Hepatocyte (in vitro differentiated cells): ENCODE measurements at places on chromosomes 6 and 20. TPM values are rescaled to one million over a fixed set of nuclear protein-coding genes. Genes with fewer than 3 reads are reported as not detected.
A peak's percentile ranks its signal among the peaks of the same experiment; 100 is the strongest.

Gene CGA
- 35.5 and 43.8 TPM in 2 replicates for total RNA-seq

Gene TPBG
- 24.8 and 32.0 TPM in 2 replicates for total RNA-seq

Gene BCKDHB
- 32.0 and 33.8 TPM in 2 replicates for total RNA-seq

Gene PLCB4
- 11.9 and 15.0 TPM in 2 replicates for total RNA-seq

Gene CLPSL2
- total RNA-seq = not detected in 2 replicates

Gene IRF4
- total RNA-seq = 0.23 and 0.44 TPM in 2 replicates

Gene AVP
- total RNA-seq = 0.67 TPM in 1 of 2 replicates, not detected in the other

Gene DEFB124
- not detected in 2 replicates for total RNA-seq

Gene TAAR5
- not detected in 2 replicates for total RNA-seq

Gene E2F1
- 9.1 and 11.0 TPM in 2 replicates for total RNA-seq

Gene NAA20
- total RNA-seq = 53.6 and 66.1 TPM in 2 replicates

Gene TCP11
- total RNA-seq = not detected in 2 replicates

Gene SLC22A2
- total RNA-seq = 0.43 and 1.2 TPM in 2 replicates

Gene IYD
- 8.5 and 10.0 TPM in 2 replicates for total RNA-seq

Gene SAMD5
- total RNA-seq = 11.2 and 12.6 TPM in 2 replicates

GRCh38 chr20:13059398-13060136 lies 50.8 kb downstream of the SPTLC3 start:
- no peak overlapping the region for H3K27ac ChIP-seq
- H3K4me1 ChIP-seq = no peaks in the 10 kb centered on the region
- no peak overlapping the region for H3K4me3 ChIP-seq
- no peak for DNase-seq
- H3K36me3 ChIP-seq = no peaks in the 10 kb centered on the region

- no peaks in the 10 kb centered on the region for H3K27me3 ChIP-seq
- no peak overlapping the region for H3K4me3 ChIP-seq
- H3K36me3 ChIP-seq = no peaks in the 10 kb centered on the region
- no peak overlapping the region for H3K27ac ChIP-seq
- no peak for DNase-seq
- H3K4me1 ChIP-seq = no peaks in the 10 kb centered on the region
Measured at GRCh38 chr6:18380158-18380836, 6.9 kb upstream of the RNF144B start.

DNA sequence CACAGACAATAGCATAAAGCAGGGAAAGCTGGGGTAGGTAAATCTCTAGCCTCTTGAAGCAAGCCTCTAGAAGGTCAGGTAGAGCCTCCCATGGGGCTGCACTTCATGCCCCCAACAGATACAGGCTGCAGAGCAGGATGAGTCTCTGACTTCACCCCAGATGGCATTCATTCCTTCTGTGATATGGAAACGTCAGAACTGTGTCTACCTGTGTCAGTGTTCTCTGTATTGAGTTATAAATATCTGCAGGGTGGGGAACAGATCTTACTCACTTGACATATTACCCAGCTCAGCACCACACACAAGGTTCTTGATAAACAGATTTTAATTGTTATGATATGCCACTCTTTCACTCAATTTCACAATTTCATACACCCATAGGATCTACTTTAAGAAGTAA lies 2.1 kb downstream of the LGSN start:
- H3K4me1 ChIP-seq = no peaks in the 10 kb centered on the region
- no peak overlapping the region for H3K4me3 ChIP-seq
- H3K36me3 ChIP-seq = no peaks in the 10 kb centered on the region
- H3K27ac ChIP-seq = no peak overlapping the region

- H3K27me3 ChIP-seq = no peaks in the 10 kb centered on the region
- H3K4me1 ChIP-seq = peaks cover 27% of the 10 kb centered on the region
- H3K4me3 ChIP-seq = no peak overlapping the region
- DNase-seq = peak; percentile 84
- peak overlapping the region; percentile 75 for H3K27ac ChIP-seq
- H3K36me3 ChIP-seq = no peaks in the 10 kb centered on the region
Measured at GRCh38 chr6:131954775-131955107, 3.6 kb upstream of the CCN2 start.

GRCh38 chr6:11633741-11634509 lies 96.4 kb downstream of the TMEM170B start:
- H3K36me3 ChIP-seq = no peaks in the 10 kb centered on the region
- H3K27ac ChIP-seq = peak overlapping the region; percentile 61
- DNase-seq = no peak
- no peak overlapping the region for H3K4me3 ChIP-seq

DNA sequence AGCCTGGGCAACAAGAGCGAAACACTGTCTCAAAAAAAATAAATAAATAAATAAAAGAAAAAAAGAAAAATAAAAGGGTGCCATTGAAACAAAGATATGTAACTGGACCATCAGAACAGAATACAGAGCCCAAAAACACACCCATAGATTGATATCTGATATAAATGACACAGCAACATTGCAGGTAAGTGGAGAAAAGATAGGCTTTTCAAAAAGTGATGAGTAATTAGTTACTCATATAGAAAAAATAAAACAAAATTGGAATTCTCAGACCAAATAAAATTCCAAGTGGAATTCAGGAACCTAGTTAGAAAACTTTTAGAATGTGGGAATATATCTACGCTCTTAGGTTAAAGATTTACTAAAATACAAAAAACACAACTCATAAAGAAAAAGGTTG lies 60.6 kb upstream of the CHD6 start:
- DNase-seq = no peak
- no peak overlapping the region for H3K27ac ChIP-seq
- H3K4me3 ChIP-seq = no peak overlapping the region
- H3K36me3 ChIP-seq = no peaks in the 10 kb centered on the region

GRCh38 chr20:20608041-20608440 lies 104.4 kb downstream of the RALGAPA2 start:
- no peaks in the 10 kb centered on the region for H3K27me3 ChIP-seq
- H3K4me1 ChIP-seq = peaks cover 4% of the 10 kb centered on the region
- H3K27ac ChIP-seq = no peak overlapping the region
- H3K4me3 ChIP-seq = no peak overlapping the region

DNA sequence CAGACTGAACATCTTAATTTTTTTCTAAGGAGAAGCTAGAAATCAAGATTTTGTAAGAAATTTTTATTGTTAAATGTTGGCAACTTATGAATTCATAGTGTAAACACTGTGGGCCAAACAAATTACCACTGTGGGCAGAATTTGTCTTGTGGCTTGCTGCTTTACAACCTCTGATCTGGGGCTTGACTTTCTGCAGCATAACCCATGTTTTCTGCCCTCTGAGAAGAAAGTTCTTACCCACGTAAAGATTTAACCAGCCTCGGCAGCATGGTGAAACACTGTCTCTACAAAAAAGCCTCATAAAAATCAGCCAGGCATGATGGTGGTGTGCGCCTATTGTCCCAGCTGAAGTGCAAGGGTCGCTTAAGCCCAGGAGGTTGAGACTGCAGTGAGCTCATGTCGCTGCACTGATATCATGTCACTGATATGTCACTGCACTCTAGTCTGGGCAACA lies 12.9 kb downstream of the ITCH start:
- no peak overlapping the region for H3K4me3 ChIP-seq
- peak overlapping the region; percentile 20 for H3K27ac ChIP-seq
- DNase-seq = peak; percentile 40
- H3K4me1 ChIP-seq = no peaks in the 10 kb centered on the region

- peak within 1 kb of the TSS; percentile 96 for H3K4me3 ChIP-seq
- H3K27me3 ChIP-seq = no peaks in the 10 kb centered on the region
- peak within 1 kb of the TSS; percentile 98 for H3K27ac ChIP-seq
- DNase-seq = peak; percentile 96
- no peaks in the 10 kb centered on the region for H3K36me3 ChIP-seq
Measured at GRCh38 chr20:63955827-63956663, at the start of gene UCKL1. Gene UCKL1, minus strand, starts transcription at chr20:63956416. Its CDS starts 44 bp downstream, at chr20:63956372.

DNA sequence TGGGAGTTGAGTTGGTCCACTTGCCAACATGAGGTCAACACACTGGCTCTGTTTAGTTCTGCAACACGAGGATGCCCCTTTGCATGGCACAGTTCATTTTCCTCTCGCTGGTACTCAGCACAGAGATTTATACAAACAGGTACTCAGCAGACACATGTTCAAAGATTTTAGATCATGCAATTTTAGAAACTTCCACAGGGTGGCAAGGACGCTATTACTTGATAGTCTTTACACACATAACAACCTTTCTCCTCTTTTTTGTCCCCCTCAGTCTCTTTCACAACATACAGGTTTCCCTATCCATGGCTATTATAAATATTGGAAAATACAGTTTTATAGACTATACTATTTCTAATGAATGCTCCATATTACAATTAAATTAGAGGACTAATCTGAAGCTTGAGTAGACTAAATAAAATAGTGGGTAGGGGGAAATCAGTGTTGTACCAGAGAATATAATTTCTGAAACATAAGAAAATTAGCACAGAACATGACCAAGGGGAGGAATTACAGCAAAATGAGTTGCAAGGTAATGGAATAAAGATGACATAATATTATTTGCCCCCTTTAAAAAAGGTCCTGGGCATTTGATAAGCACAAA lies 331.8 kb upstream of the BTBD3 start:
- H3K36me3 ChIP-seq = no peaks in the 10 kb centered on the region
- no peak overlapping the region for H3K27ac ChIP-seq
- H3K4me1 ChIP-seq = no peaks in the 10 kb centered on the region
- peak; percentile 54 for DNase-seq
- H3K4me3 ChIP-seq = no peak overlapping the region

GRCh38 chr6:166313255-166314070 lies 5.3 kb upstream of the PRR18 start:
- H3K4me3 ChIP-seq = no peak overlapping the region
- H3K4me1 ChIP-seq = peaks cover 6% of the 10 kb centered on the region
- no peaks in the 10 kb centered on the region for H3K36me3 ChIP-seq
- DNase-seq = peak; percentile 71

GRCh38 chr20:33863440-33864323 lies 52.5 kb downstream of the CHMP4B start:
- H3K27ac ChIP-seq = no peak overlapping the region
- no peaks in the 10 kb centered on the region for H3K27me3 ChIP-seq
- no peaks in the 10 kb centered on the region for H3K4me1 ChIP-seq

- H3K27me3 ChIP-seq = no peaks in the 10 kb centered on the region
- no peaks in the 10 kb centered on the region for H3K36me3 ChIP-seq
- DNase-seq = no peak
- H3K27ac ChIP-seq = no peak overlapping the region
Measured at GRCh38 chr6:131524695-131525336, 48.2 kb upstream of the ARG1 start.

DNA sequence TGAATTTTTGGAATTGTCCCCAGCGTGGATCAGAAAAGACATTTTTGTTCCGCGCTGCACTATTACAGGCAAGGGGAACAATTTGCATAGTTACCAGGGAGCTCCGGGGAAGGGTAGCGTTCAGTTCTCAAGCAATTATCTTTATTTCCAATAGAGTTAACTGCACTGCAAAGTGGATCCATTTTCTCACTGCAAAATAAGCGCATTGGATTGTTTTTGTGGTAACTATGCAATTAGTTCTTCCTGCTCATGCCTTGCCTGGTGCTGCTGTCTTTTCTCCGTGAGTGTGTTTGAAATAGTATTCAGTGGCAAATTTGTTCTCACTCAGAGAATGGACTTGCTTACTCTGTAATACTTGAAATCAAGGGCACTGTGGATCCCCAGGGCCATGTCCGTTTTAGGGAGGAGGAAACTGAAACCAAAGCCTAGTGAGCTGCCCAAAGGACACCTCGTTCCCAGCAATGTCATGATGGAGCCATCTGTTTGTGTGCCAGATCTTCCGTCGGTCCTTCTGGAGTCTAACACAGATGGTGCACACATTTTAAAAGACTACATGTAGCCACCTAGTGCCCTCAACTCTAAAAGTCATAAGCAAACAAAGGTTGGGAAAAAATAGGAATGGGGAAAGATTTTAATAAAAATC lies 7.4 kb upstream of the PCK1 start:
- no peak overlapping the region for H3K27ac ChIP-seq
- H3K36me3 ChIP-seq = no peaks in the 10 kb centered on the region
- no peaks in the 10 kb centered on the region for H3K27me3 ChIP-seq
- no peaks in the 10 kb centered on the region for H3K4me1 ChIP-seq
- DNase-seq = no peak

GRCh38 chr6:158797331-158798310 lies 21.5 kb downstream of the EZR start:
- peaks cover 53% of the 10 kb centered on the region for H3K4me1 ChIP-seq
- DNase-seq = no peak
- no peaks in the 10 kb centered on the region for H3K36me3 ChIP-seq

GRCh38 chr6:32086661-32087573 lies 22.2 kb downstream of the TNXB start:
- H3K27ac ChIP-seq = peak overlapping the region; percentile 75
- H3K36me3 ChIP-seq = no peaks in the 10 kb centered on the region
- no peaks in the 10 kb centered on the region for H3K27me3 ChIP-seq
- peaks cover 41% of the 10 kb centered on the region for H3K4me1 ChIP-seq
- H3K4me3 ChIP-seq = no peak overlapping the region

DNA sequence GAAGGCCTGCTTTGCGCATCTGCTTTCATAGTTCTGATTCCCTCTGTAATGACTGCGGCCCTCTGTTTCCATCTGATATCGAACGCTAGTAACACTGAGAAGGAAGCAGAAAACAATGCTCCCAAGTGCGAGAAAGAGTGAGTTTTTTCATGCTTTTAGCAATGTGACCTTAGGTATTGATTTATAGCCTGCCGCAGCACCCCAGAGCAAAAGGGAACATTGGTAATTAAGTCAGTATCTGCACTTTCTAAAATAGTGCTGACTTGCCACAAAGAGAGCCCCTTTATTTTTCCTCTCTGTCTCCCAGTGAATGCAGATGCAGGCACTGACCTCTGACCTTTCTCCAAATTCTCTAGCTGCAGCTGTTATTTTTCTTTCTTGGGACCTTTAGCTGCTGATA lies 129.8 kb downstream of the HDGFL1 start:
- no peaks in the 10 kb centered on the region for H3K4me1 ChIP-seq
- H3K27ac ChIP-seq = no peak overlapping the region
- no peak for DNase-seq
- H3K27me3 ChIP-seq = no peaks in the 10 kb centered on the region
- H3K4me3 ChIP-seq = no peak overlapping the region

DNA sequence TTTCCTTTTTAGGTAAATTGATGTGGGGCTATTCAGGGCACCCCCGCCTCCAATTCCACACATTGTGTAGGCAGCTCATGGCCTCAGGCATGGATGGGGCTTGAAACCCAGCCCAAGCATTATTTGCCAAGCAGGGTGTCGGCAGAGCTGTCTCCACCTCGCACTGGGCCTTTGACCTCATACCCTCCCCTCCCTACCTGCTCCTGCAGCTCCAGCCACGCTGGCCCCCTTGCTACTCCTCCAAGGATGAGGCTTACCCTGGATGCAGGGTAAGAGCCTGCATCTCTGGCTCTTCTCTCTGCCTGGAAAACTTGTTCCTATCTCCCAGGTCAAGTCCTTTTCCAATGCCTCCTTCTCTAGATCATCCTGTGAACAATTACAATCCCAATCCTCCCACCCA lies 232.6 kb downstream of the SOD2 start:
- no peak overlapping the region for H3K4me3 ChIP-seq
- H3K4me1 ChIP-seq = peaks cover 8% of the 10 kb centered on the region
- no peaks in the 10 kb centered on the region for H3K36me3 ChIP-seq
- no peak for DNase-seq
- H3K27me3 ChIP-seq = no peaks in the 10 kb centered on the region
- peak overlapping the region; percentile 39 for H3K27ac ChIP-seq

DNA sequence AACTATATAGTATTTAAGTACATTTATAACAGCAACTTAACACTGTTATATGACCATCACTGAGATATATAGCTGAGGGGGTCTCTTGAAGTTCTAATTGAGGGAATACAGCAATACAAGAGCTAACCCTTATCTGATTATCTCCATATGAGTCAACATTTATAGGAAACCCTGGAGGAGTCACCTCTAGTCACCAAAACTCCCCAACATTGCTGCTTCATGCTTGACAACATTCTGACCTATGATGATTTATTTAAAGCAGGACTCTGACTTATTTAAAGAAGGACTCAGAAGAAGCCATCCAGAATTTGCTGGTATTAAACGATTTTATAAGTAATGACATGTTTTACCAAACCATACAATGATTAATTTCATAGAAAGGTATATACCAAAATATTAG lies 182.6 kb upstream of the NOX3 start:
- no peaks in the 10 kb centered on the region for H3K36me3 ChIP-seq
- DNase-seq = no peak
- no peaks in the 10 kb centered on the region for H3K27me3 ChIP-seq
- no peaks in the 10 kb centered on the region for H3K4me1 ChIP-seq
- H3K4me3 ChIP-seq = no peak overlapping the region
